A673 (cell line): ENCODE measurements at places on chromosomes 16 and 17.

- no peak for DNase-seq
These were observed 108.9 kb downstream of the CDH13 start for GRCh38 chr16:82735673-82736091.

GRCh38 chr17:2849327-2849670, 53.1 kb downstream of the RAP1GAP2 start:
- no peak for DNase-seq

DNA sequence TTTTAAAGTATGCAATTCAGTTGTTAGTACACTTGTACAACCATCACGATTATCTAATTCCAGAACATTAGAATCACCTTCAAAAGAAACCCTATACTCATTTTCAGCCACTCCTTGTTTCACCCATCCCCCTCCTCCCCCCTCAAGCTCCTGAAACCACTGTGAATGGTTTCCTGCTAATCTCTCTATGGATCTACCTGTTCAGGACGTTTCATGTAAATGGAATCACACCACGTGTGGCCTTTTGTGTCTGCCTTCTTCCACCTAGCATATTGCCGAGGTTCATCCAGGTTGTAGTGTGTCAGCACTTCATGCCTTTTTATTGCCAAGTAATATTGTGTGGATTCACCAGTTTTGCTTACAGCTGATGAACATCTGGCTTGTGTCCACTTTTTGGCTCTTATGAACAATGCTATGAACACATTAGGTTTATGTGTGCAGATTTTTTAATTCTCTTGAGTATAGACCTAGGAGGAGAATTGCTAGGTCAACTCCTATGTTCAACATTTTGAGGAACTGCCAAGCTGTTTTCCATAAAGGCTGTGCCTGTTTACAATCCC, 17.8 kb downstream of the EIF4A3 start:
- DNase-seq, result no peak

DNA sequence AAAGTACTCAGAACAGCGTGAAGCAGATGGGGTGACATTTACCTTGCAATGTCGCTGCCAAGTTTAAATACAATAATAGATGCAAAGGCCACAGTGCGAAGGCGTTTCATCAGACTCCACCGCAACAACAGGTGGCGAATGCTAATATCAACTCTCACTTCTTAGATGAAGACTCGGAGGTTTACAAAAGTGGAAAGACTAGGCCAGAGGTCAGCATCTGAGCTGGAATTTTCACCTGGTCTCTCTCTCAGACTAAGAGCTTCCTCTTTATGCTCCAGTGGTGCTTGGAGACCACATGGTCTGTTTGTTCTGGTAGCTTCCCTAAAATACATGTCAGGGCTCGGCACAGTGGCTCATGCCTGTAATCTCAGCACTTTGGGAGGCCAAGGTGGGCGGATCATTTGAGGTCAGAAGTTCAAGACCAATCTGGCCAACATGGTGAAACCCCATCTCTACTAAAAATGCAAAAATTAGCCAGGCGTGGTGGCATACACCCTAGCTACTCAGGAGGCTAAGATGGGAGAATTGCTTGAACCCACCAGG, 169.1 kb downstream of the XYLT1 start:
- DNase-seq, result no peak

GRCh38 chr17:61972311-61972710, 44.5 kb upstream of the INTS2 start:
- no peak for DNase-seq

GRCh38 chr16:51393381-51394005, 242.4 kb upstream of the SALL1 start:
- no peak for DNase-seq

GRCh38 chr17:31574458-31574857, 183.0 kb downstream of the RAB11FIP4 start:
- DNase-seq, result no peak

DNA sequence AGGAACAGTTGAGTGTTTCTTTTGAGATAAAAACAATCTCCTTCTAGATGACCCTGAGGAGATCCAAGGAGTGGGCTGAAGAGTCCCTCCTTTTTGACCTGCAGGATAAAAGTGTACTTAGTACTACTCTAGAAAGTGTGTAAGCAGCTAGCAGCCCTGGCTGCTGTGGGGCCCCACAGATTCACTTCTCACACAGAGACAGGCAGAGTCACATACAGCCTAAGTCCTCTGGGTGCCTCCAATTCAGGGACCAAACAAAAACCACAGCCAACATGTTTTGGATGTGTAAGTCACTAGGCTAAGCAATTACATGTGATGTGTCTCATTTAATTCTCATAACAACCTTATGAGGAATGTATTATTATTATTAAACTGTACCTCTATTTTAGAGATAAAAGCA, 97.1 kb downstream of the TMEM100 start:
- DNase-seq, result no peak

- DNase-seq, result no peak
These were observed 470 bp downstream of the TRPV3 start for GRCh38 chr17:3556916-3557767.
